Activated CD8-positive, alpha-beta T cell treated with anti-CD3 and anti-CD28 coated beads, Interleukin-2, amount 10 ng/mL, durations not matched to agents 7 days and 5 days (primary cell): ENCODE measurements at places on chromosomes 2 and 18.
A peak's percentile ranks its signal among the peaks of the same experiment; 100 is the strongest.

DNA sequence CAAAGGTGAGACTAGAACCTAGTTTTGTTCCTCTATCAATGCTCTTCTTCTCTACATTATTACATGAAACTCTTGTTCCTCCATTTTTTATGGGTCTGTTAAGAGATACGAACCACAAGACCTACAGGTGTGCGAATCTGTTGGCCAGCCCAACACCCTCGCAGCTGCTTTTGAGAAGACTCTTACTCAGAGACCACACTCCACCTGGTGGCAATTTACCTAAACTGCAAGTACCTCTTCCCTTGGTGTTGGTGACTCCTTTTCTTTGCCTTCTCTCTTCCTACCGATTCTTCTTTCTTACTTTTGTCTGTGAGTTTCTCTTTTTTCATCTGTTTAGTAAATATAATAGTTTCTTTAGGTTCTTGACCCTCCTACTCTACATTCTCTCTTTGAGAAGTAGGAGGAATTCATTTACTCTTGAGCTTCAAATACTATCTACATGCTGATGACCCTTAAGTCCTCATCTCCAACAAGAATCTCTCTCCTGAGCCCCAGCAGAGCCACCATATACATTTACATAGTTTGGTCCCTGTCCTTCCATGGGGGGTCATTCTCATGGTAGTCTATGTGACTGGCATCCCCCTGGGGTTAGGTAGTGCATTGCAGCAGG is 81.8 kb upstream of the GAREM1 start:
- DNase-seq: peak; percentile 70

DNA sequence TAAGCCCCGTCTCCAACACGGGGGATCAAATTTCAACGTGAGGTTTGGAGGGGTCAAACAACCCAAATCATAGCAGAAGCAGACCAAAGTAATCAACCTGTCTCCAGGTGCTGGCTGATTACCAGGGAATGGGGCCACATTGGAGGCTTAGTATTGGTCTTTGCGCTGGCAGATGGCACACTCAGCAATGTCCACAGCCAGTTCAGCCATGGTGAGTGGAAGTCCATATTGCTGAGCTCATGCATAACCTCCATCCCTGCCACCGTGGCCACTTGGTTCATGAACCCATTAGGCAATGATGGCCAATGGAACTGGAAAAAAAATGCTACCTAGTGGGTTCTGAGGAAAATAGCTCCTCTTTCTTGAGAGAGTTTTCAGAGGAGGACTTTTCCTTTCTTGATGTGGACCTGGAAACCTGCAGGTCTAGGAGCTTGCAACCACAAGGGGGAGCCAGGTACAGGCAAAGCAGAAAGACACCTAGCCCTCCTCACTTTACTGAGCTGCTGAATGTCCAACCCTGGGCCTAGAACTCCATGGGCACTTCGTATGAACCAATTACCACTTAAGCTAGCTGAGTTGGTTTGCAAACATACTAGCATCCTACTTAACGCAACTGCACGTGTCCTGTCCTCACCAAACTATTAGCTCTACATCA is 128.0 kb upstream of the GYPC start:
- DNase-seq: peak; percentile 81

GRCh38 chr18:70385474-70385873 is 96.6 kb downstream of the SOCS6 start:
- DNase-seq: no peak

DNA sequence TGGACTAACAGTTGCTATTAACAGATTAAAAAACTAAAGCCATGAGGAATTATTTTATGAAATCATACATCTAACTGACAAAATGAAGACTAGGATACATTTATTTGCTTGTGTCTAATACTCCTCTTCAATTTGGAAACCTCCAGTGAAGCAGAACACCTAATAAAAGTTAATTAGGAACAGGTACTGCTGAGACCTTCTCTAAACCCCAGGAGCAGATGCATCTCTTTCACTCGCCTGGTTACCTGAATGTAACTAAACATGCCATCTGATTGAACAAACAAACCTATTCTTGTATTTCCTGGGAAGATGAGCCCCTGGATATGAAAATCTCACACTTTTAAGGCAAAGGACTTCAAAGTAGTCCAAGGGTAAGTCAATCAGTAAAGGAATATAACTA is 898.2 kb downstream of the NRXN1 start:
- no peak for DNase-seq

DNA sequence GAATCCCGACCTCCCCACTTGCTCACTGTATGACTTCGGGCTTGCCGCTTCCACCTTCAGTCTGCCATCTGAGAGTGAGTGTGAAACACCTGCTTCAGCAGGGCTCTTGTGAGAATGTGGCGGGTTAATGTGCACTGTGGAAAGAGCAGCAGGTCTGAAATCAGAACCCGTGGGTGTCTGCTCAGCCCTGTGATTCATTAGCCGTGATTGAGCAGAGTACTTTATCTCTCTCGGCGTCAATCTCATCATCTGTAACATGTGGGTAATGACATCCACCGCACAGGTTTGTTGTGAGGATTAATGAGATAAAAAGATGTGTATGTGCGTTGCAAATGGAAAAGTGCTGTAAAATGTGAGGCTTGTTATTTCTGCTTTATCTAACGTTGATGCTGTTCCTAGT is 128.6 kb downstream of the LRATD1 start:
- no peak for DNase-seq

DNA sequence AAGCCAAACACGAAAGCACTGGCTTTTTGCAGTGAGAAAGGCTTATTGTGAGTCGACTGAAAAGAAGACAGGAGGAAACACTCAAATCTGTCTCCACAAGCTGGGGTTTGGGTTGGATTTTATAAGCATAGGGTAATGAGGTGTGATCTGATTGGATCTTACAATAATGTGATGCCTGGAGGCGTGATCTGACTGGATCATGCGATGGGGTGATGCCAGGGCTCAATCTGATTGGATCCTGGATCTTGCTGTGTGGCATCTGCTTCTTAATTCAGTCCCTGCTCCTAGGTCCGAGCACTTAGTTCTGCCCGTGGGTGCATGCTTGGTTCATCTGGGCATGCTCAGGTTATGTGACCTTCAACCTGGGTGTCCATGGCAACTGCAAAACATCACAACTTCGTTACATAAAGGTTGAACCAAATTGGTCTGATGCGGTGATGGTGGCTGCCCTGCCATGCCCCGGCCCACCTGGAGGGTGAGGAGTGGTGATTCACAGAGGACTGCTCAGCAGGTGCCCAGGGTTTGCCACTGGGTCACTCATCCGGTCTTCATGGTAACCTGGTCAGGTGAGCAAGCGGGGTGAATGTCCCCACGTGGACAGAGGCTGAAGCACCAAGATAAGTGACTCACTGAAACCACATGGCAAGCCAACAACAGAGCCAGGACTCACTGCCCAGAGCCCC is 111.0 kb downstream of the KCNF1 start:
- DNase-seq: no peak

DNA sequence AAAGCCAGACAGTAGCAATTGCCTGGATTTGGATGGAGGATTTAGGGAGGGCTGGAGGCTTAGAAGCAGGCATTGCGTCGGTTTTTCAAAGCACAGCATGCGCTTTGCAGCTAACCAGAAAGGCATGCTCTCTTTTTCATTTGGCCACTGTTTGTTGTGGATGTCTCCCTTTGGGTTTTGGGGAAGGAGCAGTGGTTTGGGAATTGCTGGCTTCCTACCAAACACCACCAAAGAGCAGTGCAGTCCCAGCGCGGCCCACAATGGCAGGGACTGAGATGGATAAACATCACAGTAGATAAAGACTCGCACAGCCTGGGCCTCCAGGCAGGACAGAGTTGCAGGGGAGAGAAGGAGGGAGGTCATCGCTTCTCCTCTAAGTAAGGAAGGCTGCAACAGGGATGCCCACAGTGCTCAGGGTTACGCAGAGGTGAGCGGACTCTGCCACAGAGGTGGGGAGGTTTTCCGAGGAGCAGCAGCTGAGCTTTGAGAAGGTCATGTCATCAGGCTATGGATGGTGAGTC is 148.5 kb downstream of the MYT1L start:
- DNase-seq: no peak

DNA sequence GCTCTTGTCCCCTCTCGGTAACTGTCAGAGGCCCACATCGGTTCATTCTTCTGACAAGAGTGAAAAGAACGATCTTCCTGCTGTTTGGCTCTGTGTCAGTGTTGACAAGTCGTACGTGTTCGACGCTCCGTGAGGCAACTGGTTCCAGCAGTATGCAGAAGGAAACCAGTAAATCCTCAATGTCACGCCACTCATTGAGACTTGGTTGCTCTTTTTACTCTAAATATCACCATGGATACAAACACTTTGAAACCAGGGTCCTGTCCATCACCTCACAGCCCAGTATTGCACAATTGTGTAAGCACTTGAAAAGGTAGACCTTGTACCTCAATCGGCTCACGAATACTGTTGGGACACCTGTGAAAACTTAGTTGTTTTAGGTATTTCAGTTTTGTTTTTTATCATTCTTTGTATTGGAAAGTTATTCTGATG is 136.4 kb downstream of the ZNF407 start:
- no peak for DNase-seq

DNA sequence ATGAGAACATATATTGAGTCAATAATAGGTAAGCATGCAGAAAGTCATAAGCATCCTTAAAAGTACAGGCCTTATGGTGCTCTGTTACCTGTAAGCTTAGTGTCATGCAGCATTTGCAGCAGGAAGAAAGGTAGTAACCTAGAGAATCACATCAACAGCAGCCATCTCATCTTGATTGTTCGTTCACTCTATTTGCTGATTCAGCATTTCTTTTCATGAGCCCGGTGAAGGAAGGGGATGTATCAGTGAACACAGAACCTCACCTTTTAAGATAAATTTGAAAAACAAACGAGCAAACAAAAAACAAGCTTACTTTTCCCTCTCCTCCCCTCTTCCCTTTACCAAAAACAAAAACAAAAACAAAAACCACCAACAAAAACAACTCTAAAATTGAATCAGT is 89.9 kb downstream of the MIB1 start:
- no peak for DNase-seq

GRCh38 chr2:95343429-95344214 is 46.5 kb downstream of the KCNIP3 start:
- no peak for DNase-seq

- no peak for DNase-seq
Measured at GRCh38 chr2:236162031-236162845, 5.9 kb downstream of the GBX2 start.
